ENCODE measurements at places on chromosomes 7 and 10.

DNA sequence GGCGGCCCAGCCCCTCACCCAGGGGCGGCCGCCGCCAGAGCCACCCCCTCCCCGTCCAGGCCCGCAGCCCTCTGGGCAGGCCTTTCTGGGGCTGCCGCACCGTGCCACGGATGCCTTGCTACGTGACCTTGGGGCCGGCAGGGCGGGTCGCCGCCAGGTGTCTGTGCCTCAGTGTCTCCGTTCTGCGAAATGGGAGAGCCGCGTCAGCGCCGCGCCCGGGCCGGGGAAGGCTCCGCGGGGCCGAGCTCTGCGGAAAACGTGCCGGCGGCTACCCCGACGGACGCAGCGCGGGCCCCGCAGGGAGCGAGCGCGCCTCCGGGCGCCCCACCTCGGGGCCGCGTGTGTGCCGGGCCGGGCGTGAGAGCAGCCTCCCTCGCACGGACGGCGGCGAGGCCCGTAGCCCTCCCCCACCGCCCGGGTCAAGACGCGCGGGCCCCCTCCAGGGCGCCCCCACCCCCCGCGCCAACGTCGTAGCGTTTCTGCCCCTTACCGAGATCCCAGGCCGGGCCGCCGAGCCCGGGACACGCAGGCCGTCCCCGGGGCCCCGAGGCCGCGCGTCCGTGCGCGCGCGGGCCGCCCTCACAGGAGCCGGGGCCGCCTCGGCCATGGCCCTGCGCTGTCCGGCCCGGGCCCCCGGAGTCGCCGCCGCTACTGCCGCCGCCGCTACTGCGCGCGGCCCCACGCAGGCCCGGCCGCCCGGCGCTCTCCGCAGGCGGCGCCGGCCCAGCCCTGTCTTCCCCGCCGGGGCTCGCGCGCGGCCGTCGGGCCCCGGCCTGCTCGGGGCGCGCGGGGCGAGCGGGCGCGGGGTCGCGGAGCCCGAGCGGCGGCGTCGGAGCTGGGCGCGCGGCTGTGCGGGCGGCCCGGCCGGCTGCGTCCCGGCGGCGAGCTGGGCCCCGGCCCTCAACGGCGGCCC lies 1.1 kb downstream of the ZNF777 start:
- peak; percentile 10 for DNase-seq

DNA sequence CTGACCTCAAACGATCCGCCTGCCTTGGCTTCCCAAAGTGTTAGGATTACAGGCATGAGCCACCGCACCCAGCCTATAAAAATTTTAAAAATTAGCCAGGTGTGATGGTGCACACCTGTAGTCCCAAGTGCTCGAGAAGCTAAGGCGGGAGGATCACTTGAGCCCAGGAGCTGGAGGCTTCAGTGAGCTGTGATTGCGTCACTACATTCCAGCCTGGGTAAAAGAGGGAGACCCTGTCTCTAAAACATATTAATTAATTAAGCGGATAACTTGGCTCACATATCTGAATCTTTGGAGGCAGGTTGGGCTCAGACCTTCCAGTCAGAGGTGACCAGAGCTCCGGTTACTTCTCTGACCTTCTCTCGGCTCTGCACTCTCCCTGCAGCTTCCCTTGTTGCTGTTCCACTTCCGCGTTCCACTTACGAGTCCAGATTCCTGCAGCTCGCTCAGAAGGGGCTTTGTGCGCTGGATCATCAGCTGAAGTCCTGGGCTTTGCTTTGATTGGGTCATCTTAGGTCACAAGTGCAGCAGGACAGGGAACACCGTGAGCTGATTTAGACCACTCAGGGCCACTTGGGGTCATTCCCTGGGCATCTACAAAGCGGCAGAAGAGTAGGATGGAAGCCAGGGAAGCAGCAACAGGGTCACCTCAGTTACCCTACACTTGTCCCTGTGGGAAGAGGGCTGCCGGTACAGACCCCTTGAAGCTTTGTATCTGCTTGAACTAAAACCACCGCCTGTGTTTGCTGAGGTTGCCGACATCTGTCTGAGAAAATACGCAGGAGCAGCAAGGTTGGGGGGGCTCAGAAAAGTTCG lies 2.0 kb upstream of the ARPC1B start:
- no peak for DNase-seq

- no peak for DNase-seq
Measured at GRCh38 chr7:103955985-103956384, 33.5 kb downstream of the RELN start.

- no peak for DNase-seq
Measured at GRCh38 chr7:13860734-13861133, 128.7 kb downstream of the ETV1 start.

DNA sequence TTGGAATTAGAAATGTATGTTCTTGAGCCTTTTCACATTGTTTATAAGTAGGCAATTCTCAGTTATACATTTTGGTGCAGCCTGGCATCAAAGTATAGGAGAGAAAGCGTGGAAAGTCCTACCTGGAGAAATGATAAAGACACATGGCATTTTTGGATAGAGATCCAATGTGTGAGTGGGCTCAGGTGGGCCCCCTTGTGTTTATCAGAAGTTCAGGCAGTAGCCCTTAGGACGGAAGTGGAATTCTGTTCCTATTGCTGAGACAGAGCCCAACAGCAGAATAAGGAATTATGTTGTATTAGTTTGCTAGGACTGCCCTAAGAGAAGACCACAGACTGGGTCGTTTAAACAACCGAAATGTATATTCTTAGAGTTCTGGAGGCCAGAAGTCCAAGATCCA lies 85.2 kb upstream of the AMPH start:
- no peak for DNase-seq

GRCh38 chr7:138431517-138431916 lies 28.5 kb upstream of the TRIM24 start:
- DNase-seq: no peak

- DNase-seq: no peak
Measured at GRCh38 chr7:30954914-30955313, 8.8 kb upstream of the GHRHR start.

DNA sequence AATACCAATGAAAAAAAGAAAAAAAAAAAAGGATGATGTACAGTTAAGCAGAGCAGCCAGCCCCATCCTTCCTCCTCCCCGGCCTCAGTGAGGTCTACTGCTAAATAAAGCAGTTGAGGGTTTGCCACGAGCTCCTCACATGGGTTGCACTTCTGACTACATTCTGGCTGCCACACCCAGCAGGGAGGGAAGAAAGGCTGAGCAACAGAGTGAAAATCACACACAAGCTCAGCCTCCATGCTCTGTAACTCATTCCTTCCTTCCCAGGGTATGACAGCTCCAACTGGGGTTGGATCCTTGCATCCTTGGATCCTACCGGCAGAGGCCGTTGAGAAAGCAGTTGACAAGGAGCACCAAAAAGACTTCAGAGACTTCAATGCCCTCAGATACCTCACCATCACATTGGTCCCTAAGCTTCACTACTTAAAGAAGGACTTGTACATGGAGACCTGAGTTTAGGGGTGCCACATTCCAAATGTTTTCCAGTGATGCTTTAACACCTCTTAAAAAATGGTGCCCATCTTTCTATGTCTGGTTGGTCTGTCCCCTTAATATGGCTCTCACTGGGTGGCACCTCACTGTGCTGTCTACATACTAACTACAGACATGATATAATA lies 52.9 kb upstream of the PIK3CG start:
- DNase-seq: no peak

GRCh38 chr7:5582532-5582935 lies 158.9 kb upstream of the TNRC18 start:
- DNase-seq: no peak

- no peak for DNase-seq
Measured at GRCh38 chr10:76618641-76619040, 1019.0 kb downstream of the KCNMA1 start.

- no peak for DNase-seq
Measured at GRCh38 chr10:110903280-110904278, 15.4 kb downstream of the BBIP1 start.

DNA sequence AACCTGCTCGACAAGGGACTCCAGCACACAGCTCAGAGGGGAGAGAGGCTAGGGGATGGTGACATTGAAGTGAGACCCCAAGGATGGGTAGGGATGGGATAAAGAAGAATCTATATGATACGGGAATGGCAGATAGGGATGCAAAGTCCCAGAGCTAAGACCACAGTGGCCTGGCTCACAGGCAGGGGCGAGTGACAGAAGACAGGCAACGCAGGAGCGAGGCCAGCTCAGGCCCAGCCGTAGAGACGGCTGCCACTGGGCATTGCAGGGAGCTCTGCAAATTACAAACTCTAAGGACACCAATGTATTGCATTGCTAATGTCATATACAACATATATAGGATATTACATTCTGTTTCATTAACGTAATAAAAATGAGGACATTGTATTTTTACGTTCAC lies 131.4 kb downstream of the TCERG1L start:
- no peak for DNase-seq

GRCh38 chr10:51700228-51700817 lies 928 bp upstream of the CSTF2T start:
- peak; percentile 31 for DNase-seq

DNA sequence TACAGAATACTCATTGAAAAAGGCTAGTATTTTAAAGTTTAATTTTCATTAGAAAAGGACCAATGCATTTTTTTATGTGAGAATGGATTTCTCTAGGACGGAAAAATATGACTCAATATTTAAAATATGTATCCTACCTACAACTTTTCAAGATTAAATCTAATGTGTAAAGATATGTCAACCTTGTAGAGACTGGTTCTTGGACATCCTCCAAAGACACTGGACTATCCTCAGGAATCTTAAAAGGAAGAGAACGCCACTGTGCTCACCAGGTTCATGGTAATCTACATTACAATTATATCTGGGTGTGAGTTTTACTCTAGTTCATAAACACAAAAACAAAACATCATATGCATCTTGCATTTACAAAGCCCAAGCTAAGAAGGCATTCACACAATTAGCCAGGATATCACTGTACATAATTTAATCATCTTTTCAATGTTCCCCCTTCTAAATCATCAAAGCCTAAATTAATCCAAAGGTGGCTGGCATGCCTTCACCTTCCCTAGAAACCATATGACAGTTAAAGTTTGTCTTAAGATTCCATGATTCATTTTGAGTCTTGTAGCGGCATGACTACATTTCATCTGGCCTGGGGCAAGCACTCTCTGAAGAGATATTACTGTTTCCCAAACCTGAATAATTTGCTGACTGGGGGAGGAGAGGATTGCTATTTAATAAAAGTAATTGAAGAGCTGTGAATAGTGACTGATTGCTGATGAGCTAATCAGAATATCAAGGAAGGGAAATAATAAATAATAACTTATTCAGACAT lies 12.0 kb downstream of the SGCE start:
- no peak for DNase-seq
